ENCODE measurements at places on chromosomes 6 and 20. TPM values are rescaled to one million over a fixed set of nuclear protein-coding genes. Genes with fewer than 3 reads are reported as not detected.

The UNC5CL gene
- total RNA-seq: 0.53 TPM

The GATA5 gene
- not detected for total RNA-seq

The ID4 gene
- total RNA-seq: 5.6 TPM

The IRF4 gene
- 3.3 TPM for total RNA-seq
